ENCODE measurements at places on chromosomes 5 and 9.

- DNase-seq, result no peak
Measured at GRCh38 chr5:17880869-17881268, 246.6 kb downstream of the TAF11L14 start.

GRCh38 chr5:32251871-32252458, 60.8 kb downstream of the MTMR12 start:
- DNase-seq, result no peak

DNA sequence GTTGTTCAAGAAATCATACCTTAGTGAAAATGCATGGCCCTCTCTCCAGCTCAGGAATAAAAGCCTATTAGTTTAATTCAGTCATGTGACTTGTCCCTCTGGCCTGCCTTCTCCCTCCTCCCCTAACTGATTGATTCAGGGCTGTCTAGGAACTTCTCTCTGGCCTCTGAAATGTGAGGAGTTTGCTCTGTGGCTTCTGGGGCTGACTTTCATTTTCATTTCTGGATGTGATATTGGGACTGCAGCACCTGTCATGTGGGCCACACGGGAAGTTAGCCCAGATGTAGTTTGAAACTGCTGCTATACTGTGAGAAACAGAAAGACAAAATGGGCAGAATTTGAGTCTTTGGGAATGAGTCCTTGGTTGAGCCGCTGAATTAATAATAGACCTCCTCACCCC, 44.8 kb downstream of the PARP8 start:
- no peak for DNase-seq

DNA sequence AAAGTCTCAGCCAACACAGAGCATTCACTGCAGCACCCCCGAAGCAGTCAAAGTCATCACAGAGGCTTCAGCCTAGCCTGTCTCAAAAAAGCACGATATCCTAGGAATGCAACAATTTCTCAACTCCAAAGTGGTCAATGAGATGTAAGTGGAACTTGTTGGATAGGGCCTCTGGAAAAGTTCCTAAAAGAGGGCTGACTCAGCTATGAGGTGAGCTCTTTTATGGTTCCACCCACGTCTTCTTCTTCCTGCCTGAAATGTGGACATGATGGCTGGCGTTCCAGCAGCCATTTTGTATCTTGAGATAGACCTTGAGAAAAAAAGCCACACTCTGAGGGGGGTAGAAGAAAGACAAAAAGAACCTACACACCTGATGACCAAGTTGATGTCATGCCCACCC, 32.5 kb upstream of the TRIO start:
- no peak for DNase-seq

DNA sequence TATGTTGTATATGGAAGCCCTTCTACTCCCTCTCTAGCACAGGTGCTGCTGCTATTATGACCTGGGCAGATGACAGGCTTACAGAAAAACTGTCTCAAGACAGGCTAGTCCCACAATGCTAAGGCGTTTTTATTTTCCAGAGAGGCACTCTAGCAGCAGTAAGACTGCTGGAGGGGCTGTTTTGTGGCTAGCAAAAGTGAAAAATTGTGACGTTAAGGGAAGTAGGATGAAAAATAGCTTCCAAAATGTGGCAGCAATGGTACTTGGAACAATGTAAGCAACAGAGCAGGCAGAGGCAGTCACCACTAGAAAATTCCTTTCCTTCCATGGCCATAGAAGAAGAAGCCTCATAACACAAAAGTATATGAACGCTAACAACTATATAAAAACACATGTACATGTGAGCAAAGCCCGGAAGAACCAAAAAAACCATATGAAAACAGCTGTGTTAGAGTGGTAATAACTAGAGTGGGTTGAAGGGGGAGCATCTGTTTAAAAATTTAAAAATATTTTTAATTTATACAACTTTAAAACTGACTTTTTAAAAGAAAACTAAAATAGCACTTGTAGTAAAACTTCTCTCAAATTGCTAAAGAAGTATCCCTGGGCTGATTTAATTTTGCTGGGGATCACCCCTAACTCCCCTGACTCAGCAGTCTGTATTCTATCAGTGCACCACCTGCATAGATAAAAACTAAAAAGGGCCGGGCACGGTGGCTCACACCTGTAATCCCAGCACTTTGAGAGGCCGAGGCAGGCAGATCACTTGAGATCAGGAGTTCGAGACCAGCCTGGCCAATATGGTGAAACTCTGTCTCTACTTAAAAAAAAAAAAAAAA, 30.6 kb downstream of the CLINT1 start:
- no peak for DNase-seq

GRCh38 chr9:638152-638551, 203.3 kb upstream of the DMRT1 start:
- DNase-seq, result no peak

DNA sequence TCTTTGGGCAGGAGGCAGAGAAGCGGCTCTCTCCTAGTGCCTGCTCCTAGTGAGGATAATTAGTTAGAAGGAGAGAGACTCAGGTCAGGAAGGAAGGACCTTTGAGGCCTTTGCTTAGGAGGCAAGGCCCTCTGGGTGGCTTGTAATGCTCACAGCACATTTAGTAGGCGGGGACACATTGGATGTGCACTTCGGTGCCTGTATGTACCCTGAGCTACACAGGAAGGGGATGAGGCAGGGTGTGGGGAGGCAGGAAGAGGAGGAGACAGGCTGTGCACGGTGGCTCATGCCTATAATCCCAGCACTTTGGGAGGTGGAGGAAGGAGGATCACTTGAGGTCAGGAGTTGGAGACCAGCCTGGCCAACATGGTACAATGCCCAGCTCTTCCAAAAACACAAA, 7.2 kb upstream of the LCN2 start:
- no peak for DNase-seq

DNA sequence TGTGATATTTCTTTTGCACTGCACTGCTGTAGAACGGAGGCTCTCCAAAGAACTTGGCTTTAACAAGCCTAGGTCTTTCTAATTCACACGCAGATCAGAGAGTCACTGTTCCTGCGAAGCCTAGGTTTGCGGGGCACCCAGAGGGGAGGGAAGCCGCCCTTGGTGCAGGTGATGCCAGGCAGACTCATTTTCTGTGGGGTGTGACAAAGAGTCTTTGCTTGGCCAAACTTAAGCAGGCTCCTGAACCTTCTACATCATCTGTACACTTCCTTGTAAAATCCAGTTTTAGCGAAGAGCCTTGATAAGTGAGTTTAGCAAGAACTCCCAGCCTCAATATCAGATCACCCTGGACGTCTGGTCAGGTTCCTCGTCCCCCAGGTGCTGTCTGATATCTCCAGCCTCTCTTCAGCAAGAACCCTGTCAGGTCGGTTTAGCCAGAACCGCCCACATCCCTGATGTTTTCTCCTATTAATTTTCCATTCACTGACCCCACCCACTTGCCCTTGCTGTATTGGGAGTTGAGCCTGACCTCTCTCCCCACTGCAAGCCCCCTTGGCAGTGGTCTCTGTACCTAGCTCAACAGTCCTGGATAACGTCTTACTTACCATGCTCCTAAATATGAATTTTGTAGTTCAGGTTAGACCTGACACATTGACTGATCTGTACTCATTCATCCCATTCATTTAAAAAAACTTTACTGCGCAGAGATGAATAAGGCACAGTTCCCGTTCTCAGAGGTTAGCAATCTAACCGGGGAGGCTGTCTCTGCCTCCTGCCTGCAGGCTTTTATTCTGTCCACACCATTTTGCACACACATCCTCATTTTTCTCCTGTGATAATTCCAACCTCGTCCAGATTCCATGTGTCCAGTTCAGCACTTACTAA, 880 bp upstream of the UBAC1 start:
- DNase-seq, result no peak

- no peak for DNase-seq
Measured at GRCh38 chr9:97695995-97696802, 941 bp downstream of the XPA start.
